ENCODE measurements at places on chromosomes 7 and 10. TPM values are rescaled to one million over a fixed set of nuclear protein-coding genes. Genes with fewer than 3 reads are reported as not detected.

DNA sequence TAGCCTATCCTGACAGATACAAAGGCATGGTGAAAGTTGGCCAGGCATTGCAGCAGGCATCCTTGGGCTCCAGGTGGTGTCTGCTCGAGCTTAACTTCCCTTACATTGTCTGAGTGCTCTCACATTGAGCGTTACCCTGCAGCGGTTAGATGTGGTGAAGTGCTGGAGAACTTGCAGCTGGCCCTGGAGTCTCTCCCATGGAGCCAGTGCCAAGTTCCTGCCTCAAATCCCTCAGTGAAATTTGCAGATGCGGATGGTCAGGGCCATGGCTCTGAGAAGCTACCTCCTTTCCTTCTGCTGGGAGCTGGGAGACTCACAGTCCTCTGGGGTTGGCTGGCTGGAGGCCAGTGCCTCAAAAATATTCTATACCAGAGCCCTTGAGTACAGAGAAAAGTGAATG, 3.3 kb upstream of the ZNF746 start:
- DNase-seq = peak; percentile 27
- no peak overlapping the region for H3K4me3 ChIP-seq
- H3K27me3 ChIP-seq = peaks cover 6% of the 10 kb centered on the region
- peaks cover 2% of the 10 kb centered on the region for H3K4me1 ChIP-seq

DNA sequence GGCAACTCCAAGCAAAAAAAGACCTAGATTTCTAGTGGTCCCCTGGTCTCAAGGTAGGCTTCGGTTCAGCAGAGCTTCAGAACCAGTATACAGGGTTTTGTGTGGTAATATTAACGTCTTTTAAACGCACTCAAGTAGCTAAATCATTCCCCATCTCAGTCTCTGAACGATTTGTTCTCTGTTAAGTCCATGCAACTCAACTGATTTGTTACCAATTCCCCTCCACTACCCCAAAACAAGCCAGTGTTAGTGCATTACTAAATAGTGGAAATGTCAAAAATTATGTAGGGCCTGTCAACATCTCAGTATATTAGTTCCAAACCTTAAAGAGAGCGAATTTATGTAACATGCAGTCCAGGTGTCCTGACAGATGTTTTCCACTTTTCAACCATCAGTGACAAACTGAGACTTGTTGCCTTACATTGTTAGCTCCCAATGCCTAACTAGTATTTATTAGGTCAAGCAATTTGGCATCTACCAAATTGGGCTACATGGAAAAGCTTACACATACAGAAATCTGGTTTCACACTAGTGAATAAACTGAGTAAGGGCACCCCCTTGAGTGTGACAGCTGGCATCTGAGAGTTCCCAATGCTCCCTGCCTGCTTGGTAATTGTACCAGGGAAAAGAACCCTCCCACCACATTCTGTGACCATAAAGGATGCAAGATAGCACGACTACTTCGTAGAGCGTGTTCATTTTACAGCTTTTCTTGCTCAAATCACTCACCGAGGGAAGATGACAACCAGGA, 12.2 kb downstream of the HNRNPA2B1 start:
- H3K4me3 ChIP-seq = no peak overlapping the region
- H3K27me3 ChIP-seq = no peaks in the 10 kb centered on the region
- peaks cover 14% of the 10 kb centered on the region for H3K36me3 ChIP-seq
- no peak overlapping the region for H3K27ac ChIP-seq
- DNase-seq = no peak
- H3K4me1 ChIP-seq = no peaks in the 10 kb centered on the region

DNA sequence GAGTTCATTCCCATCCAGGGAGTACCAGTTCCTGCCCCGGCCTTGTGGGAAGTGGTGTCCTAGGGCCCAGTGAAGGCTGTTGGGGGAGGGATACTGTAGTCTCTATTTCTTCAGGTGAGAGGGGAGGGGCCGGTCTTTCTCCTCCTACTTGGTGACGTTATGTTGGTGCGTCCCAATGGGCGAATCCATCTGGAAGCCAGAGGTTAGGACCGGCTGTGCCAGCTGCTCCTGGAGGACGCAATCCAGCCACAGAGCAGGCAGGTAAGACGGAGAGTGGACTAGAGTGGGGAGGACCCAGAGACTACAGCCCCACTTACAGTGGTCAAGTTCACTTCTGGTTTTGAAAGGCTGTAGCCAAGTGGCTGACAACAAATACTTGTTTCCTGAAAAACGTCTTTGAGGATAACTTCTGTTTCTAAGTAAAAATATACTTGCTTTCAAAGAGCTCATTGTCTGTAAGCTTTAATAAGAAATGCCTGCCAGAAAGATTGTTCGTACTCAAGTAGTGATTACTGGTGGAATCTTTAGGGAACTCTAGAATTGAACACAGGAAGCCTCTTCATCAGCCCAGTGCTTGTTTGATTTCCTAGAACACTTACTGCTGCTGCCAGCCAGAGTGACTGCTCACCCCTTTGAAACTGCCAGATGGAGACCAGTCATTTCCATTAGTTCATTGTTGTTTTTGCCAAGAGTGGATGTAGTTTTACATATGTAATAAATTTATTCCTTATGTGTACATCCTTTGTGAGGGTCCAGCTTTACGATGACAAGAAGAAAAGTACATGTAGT, 25.4 kb downstream of the RBM33 start:
- H3K4me1 ChIP-seq = peaks cover 17% of the 10 kb centered on the region
- peak overlapping the region; percentile 34 for H3K27ac ChIP-seq
- DNase-seq = peak; percentile 47
- H3K36me3 ChIP-seq = peaks cover 3% of the 10 kb centered on the region

GRCh38 chr7:3011211-3011852, 32.3 kb downstream of the CARD11 start:
- no peak overlapping the region for H3K27ac ChIP-seq
- H3K4me3 ChIP-seq = no peak overlapping the region
- no peak for DNase-seq
- no peaks in the 10 kb centered on the region for H3K27me3 ChIP-seq
- H3K36me3 ChIP-seq = no peaks in the 10 kb centered on the region

DNA sequence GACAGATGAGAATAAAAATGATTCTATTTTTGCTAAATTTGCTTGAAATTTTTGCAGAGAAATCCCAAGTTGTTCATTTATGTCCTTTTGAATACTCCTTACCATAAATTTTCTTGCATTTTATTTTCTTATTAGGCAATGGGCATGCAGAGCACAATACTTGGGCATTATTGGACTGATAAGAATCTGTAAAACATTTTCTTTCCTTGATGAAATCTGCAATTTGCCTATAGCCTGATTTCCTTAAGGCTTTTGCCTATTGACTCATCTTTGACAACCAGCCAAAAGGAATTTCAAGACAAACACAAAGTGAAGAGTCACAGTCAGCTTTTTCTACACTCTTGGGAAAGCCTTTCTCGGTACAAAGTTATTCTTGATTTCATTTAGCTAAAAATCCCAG, 30.5 kb upstream of the GNAT3 start:
- no peak overlapping the region for H3K27ac ChIP-seq
- H3K27me3 ChIP-seq = no peaks in the 10 kb centered on the region
- no peak overlapping the region for H3K4me3 ChIP-seq
- H3K36me3 ChIP-seq = no peaks in the 10 kb centered on the region
- peak; percentile 83 for DNase-seq
- peaks cover 8% of the 10 kb centered on the region for H3K4me1 ChIP-seq

The COL17A1 gene
- polyA plus RNA-seq = 0.12 TPM

The COL13A1 gene
- 5.7 TPM for polyA plus RNA-seq

Data from fibroblast of lung (primary cell).